C1 segment of cervical spinal cord (tissue), 14 donors: ENCODE measurements at places on chromosomes 7 and 10.
A peak's percentile ranks its signal among the peaks of the same experiment; 100 is the strongest.

DNA sequence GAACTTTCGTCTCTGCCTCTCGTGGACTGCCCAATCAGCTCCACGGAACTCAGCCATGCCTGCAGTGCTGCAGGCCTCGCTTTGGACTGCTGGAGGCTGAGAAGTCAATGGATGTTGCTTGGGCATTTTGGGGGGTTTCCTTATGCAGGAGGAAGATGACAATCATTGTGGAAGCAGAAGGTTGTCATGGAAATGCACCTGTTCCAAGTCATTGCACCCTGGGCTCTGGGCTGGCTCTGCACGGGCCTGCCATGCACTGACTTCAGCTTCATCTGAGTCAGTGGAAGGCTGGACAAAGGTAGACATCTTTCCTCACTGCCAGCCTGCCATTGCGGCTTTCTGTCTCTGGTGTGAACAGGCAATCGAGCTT, 217.3 kb downstream of the RPS24 start:
- no peak for DNase-seq

- DNase-seq: no peak
These were observed 12.2 kb downstream of the TAS2R16 start for GRCh38 chr7:122983261-122983660.

GRCh38 chr10:75402486-75403143, 1.1 kb upstream of the ZNF503 start:
- no peak for DNase-seq

- no peak for DNase-seq
These were observed 82.1 kb downstream of the CPEB3 start for GRCh38 chr10:92208736-92209135.

DNA sequence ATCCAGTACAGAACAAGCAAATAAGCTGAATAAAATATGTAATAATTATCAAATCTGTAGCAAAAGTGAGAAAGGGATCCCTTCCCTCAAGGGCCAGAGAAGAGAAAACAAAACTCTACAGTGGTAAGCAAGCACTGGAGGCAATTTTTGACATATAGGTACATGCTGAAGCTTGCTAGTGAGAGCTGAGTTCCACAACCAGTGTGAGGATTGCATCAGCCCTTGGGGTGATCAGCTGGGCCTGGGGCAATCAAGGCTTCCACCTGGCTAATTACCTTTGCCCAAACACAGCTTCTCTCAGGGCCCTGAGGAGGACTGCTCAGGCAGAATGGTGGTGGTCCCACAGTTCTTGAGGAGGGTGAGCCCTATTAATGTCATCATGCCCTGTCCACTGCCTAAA, 134.4 kb upstream of the DLX6 start:
- no peak for DNase-seq

GRCh38 chr7:41996381-41997035, 240.5 kb downstream of the GLI3 start:
- DNase-seq: no peak

- DNase-seq: peak; percentile 53
These were observed at the start of gene TRIP6 for GRCh38 chr7:100867040-100867775. Gene TRIP6 (plus strand): TSS chr7:100867387. CDS start chr7:100867498, 111 bp downstream.
